ENCODE measurements at places on chromosomes 7 and 10.

DNA sequence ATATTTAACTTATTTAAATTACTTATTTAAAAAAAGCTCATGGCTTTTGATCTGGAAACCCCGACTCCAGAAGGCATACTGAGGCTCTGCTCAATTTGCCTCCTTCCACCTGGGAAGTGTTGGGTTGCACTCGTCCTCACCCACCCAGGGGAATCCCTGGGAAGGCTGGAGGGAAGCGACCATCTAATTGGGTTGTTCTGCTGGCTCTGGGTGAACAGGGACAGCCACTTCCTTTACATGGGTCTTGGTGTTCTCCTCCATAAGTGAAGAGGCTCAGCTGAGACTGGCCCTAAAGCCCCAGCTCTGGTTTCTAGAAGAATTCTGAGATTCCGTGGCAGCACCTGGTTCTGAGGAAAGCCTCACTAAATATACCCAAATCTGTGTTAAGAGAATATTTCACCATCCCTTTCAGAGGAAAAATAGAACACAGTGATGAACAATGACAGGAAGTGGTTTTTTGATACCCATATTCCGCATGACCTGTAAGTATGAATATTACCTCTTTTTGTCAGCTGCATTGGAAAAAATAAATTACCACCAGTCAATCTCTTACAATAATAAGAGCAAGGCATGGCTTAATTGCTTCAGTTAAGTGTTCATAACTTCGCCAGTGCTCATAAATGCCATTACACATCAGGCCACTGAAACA lies 131.1 kb upstream of the SHH start:
- no peak for DNase-seq

DNA sequence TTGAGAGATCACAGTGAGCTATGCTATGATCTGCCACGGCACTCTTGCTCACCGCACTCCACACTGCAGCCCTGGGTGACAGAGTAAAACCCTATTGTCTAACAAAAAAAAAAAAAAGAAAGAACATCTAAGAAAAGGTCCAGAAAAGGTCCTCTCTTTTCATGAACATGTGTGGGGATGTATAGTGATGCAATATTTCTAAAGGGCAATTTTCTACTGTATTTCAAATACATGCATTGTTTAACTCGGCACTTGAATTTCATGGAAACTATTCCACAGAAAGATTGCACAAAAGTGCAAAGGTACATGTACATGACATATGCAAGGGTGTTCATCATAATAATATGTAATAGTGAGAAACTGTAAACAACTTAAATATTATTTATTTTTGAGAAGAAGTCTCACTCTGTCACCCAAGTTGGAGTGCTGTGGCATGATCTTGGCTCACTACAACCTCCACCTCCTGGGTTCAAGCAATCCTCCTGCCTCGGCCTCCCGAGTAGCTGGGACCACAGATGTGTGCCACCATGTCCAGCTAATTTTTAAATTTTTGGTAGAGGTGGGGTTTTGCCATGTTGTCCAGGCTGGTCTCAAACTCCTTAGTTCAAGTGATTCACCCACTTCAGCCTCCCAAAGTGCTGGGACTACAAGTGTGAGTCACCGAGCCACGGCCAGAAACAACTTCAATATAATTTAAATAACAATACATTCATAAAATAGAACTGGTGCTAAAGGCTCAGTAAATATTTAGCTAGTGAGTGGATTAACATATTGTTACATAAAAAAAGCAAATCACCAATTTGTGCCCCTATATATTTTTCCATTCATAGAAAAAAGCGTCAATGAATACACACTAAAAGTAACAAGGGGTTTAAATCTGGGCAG lies 1.3 kb upstream of the PPRC1 start:
- no peak for DNase-seq

DNA sequence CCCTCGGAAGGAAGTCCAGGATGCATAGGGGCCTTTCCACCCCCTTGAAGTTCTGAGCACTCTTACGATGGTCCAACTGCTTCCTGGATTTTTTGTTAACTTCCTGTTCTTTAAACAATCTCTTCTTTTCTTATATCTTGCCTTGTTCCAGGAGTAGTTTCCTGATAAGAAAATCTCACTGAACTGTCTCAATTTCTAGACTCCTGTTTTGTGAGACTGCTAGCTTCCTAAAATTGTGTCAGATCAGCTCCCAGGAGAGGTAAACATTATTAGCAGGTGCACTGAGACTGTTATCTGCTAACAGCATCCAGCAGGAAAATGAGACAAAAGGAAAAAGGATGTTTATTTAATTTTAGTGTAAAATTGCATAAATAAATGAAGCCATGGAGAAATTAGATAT lies 106.2 kb upstream of the PITRM1 start:
- DNase-seq = no peak

DNA sequence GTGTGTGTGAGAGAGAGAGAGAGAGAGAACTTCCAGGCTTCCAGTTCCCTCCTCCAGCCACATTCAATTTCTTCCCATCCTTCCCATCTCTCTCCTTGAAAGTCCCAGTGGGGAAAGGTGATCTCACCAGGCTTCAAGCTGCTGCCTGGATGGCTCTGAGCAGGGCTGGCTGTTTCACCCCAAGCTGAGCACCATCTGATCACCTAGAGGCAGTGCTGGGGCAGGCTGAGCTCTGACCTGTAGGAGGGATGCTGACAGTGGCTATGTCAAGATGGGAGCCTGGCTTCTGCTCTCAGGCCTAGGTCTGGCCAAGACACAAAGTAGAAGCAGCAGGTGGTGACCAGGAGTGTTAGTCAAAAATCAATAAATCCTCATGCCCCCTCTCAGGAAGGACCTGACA lies 370.8 kb downstream of the PLXNA4 start:
- DNase-seq = no peak

GRCh38 chr10:27680691-27681605 lies 64.7 kb downstream of the MKX start:
- no peak for DNase-seq

DNA sequence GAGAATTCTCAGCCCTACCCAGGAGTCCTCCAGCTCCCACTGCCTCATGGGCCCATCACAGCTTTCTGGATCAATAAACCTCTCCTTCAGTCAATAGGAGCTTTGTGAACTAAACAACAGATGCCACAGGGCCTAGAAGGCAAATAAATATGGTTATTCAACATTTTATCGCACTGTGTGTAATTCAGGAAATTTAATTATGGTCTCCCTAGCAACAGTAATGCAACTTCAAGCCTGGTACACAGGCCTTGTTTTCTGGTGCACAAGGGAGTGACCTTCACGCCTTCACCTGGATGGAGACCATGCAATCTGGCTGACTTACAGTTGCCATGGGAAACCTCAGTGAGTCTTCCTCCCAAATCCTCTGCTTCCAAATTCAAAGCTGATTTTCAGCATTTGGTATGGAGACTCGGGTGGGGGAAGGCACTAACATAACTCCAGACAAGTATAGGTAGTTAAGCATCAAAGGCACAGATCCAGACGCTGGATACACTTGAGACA lies 441.0 kb upstream of the NPVF start:
- DNase-seq = no peak

DNA sequence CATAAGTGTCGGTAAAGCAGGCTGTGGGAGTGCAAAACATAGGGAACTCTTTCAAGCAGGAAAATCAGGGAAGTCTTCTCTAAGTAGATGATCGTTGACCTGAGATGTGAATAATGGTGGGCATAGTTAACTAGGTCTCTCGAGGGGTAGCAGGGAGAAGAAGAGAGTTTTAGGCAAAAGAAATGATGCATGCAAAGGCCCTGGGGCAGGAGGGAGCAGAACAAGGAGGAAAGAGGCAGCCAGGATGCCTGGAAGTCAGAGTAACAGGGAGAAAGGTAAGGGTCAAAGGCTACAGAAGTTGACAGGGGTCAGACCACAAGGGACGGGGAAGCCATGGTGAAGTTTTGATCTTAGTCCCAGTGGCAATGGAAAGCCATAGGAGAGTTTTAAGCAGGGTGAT lies 47.8 kb upstream of the PAX2 start:
- DNase-seq = no peak

- no peak for DNase-seq
Observed at GRCh38 chr7:134888141-134888740, 98.1 kb upstream of the AGBL3 start.

GRCh38 chr10:132188331-132188730 lies 1.6 kb downstream of the DPYSL4 start:
- DNase-seq = no peak

DNA sequence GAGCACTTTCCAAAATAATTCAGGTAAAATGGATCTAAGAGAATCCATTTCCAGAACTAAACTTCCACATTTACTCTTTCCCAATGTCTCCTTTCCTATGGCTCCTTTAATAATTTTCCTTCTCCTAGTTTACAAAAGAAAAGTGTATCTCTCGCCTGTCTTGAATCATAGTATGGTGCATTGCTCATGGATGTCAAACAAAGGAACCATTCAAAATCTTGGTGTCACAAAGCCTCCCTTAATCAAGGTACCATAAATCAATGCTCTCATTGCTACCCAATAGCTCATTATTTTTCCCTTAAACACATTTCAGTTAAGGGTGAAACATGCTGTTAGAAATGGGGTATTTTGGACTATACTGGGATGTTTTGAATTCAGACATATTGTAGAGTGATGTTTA lies 57.6 kb upstream of the KCNMA1 start:
- no peak for DNase-seq

- no peak for DNase-seq
Observed at GRCh38 chr7:105756367-105756766, 120.0 kb downstream of the ATXN7L1 start.

- no peak for DNase-seq
Observed at GRCh38 chr7:122433765-122434164, 129.2 kb upstream of the FEZF1 start.

DNA sequence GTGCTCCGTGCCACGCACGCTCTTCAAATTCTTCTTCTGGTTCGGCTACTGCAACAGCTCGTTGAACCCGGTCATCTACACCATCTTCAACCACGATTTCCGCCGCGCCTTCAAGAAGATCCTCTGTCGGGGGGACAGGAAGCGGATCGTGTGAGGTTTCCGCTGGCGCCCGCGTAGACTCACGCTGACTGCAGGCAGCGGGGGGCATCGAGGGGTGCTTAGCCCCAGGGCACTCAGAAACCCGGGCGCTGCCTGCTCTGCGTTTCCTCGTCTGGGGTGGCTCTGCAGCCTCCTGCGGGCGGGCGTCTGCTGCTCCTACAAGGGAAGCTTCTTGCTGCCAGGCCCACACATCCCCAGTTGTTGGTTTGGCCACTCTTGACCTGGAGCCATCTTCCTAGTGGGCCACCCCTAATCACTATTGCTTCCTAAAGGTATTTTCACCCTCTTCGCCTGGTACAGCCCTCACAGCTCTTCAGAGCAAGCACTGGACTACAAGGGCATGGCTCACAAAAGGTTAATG lies 2.5 kb downstream of the ADRA2A start:
- DNase-seq = no peak

DNA sequence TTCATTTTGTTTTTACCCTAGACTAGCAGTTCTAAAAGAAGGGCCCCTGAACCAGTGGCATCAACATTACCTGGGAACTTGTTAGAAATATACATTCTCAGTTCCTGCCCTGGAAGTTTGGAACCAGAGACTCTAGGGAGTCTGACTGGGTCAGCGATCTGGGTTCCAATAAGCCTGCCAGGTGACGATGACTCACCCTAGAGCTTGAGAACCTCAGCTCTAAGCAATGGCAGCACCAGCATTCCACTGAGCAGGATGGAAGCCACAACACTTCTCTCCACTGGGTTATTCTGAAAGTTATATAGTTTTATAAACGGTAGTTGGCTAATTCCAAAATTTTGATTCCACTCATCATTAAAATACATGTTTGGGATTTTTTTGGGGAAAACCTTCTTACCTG lies 97.0 kb upstream of the AMPH start:
- DNase-seq = no peak

DNA sequence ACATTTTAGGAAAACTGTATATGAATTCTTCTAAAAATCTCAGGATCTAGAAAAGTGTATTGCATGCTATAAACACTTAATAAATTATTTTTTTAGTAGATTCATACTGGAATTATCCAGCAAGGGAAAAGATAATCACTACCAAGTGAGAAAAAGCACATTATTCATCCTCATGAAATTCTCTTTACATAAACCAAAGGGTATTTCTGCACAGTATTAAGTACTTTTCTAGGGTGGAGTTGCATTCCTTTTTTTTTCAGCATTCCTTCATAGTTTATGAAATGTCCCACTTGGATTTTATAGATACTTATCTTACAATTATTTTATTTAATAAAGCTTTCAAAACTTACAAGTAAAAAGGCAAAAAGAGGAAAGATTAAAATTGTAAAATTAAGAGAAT lies 403.3 kb downstream of the HGF start:
- no peak for DNase-seq

DNA sequence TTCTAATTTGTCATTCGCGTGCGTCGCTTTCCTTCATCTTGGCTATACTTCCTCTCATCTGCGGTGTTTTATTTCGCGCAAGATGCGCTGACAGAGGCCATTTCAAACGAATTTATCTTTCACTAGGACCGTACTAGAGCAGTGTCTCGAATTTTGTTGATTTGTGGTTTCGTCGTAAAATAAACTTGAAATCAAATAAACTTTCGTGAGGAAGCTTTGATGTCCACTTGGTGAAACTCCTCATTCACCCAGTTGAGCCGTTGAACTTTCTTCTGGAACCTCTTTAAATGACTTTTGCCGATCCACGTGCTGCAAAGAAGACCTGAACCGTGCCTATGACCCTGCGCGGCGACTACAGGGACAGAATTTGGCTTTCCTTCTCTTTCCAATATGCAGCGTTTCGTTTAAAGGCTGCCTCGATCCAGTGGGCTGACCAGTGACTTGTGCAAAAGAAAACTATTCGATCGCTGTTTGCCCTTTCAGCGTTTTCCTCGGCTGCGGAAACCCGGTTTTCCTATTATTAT lies 163.9 kb upstream of the PPP1R3A start:
- DNase-seq = no peak

- DNase-seq = no peak
Observed at GRCh38 chr7:148230296-148230695, 360.3 kb upstream of the C7orf33 start.

DNA sequence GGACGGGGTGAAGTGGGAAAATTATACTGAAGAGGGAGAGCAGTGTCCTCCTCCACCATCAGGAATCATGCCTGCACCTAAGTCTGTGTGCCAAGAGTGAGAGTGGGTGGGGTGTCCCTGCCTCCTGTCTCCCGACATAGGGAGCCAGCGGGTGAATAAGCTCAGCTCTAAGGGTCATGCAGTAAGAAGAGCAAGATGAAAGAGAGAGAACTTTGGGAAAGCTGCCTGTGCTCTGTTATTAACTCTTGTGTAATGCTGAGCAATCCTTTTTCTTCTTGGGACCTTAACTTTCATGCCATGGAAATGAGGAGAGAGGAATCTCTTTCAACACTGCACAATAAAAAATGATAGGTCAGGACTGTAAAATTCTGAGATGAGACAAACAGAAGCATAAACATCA lies 7.9 kb upstream of the TCAF1 start:
- no peak for DNase-seq

GRCh38 chr7:115249080-115249479 lies 327.2 kb downstream of the MDFIC start:
- DNase-seq = no peak

GRCh38 chr7:142752376-142753225 lies 3.3 kb downstream of the PRSS1 start:
- DNase-seq = no peak
